ENCODE measurements at places on chromosomes 3 and 15. TPM values are rescaled to one million over a fixed set of nuclear protein-coding genes. Genes with fewer than 3 reads are reported as not detected.

ZNF654 gene
- 11.4 TPM for total RNA-seq

NR2F2 gene
- total RNA-seq: not detected

CACNA2D3 gene
- not detected for total RNA-seq

DNA sequence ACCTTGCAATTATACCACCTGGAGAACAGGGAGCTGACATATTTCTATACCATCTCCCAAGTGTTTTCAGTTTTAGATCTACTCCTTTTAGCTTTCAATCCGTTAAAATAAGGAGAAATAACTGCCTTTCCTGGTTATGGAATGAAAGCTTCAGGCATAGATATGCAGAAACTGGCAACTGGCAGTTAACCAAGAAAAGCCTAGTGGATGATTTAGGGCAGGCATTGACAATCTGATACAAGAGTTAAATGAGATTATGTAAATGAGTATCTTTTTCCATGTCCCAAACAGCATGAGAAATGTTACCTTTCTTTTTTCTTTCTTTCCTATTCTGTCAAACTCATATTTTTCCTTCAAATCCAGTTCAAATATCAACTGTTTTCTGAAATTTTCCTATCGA, 689.1 kb upstream of the DPPA4 start:
- H3K4me3 ChIP-seq: no peak overlapping the region
- H3K27me3 ChIP-seq: no peaks in the 10 kb centered on the region
- no peaks in the 10 kb centered on the region for H3K4me1 ChIP-seq

DNA sequence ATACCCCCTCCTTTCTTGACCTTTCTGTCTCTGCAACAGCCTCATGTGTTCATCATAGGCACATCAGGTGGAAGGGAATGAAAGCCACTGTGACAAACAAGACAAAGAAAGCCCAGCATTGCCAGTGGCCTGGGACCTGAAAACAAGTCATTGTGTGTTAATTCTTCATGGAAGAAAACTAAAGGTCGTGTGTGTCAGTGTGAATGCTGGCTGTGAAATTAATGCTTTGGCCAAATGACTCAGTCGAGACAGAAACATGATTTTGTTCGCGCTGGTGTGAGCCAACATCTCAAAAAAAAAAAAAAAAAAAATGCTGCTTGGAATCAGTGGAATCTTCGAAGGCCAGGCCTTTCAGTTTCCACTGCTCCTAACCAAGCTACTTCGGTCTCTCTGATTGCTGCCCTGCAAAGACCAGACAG, 386.5 kb upstream of the PROK2 start:
- H3K4me1 ChIP-seq: no peaks in the 10 kb centered on the region
- no peaks in the 10 kb centered on the region for H3K36me3 ChIP-seq
- H3K27ac ChIP-seq: no peak overlapping the region
- DNase-seq: no peak

DNA sequence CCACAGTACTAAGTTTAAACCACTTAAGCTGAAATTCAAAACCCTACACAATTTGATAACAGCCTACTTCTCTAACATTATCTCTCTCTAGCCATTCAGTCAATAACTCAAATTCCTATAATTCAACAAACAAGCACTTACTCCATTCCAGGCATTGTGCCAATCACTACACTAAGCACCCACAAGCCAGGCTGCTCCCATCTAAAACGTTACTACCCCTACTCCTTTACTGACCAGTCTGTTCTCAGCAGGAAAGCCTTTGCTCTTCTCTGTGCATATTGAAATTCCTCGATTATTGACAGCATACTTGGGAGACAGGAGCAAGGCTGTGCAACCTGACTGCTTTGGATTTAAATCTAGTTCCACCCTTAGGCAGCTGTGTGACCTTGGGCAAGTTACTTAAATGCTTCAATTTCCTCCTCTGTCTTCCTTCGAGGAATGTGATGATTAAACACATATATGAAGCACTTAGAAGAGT, 177.2 kb upstream of the THBS1 start:
- H3K36me3 ChIP-seq: no peaks in the 10 kb centered on the region
- H3K4me3 ChIP-seq: no peak overlapping the region
- no peak for DNase-seq
